GM18507 (cell line): ENCODE measurements at places on chromosomes 1 and 21.

DNA sequence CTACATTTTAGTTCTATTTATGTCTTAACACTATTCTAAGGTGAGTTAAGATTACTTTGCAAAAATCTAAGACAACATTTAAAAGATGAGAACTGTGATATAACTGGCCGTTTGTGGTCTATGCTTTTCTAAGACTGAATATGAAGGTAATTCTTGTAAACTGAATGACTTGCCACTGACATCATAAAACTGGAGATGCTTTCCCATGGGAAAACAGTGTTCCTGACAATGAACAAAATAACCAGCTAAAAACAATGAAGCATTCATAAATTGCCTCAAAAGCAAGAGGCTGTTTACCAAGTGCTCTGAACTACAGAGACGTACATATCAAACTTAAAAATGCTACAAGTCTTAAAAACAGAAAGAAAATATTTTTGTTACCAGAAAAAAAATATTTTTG is 54.7 kb downstream of the APP start:
- DNase-seq, result no peak

DNA sequence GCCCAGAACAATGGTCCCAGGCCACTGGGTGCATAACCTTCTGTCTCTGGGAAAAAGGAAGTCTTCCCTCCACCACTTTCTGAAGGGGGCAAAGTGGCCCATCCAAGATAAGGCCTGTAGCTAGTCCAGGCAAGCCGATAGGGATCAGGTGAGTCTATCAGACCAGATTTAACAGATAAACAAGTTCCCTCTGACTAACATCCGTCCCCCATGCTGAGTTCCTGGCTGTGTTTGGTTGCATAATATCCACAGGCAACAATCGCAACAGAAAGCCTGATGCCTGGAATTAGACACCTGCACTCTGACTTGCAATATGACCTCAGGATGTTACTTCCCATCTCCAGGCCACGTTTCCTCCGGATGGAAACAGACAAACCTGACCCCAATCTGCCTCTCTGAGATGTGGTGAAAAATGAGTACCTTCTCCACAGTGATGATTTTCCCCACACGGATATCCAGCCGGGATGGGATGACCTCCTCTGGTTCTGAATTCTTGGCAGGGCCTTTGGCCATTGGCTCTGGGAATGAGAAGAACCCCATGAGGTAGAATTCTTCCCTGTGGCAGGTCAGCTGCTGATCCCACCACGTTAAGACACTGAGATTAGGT is 36.4 kb downstream of the YARS1 start:
- DNase-seq, result no peak

DNA sequence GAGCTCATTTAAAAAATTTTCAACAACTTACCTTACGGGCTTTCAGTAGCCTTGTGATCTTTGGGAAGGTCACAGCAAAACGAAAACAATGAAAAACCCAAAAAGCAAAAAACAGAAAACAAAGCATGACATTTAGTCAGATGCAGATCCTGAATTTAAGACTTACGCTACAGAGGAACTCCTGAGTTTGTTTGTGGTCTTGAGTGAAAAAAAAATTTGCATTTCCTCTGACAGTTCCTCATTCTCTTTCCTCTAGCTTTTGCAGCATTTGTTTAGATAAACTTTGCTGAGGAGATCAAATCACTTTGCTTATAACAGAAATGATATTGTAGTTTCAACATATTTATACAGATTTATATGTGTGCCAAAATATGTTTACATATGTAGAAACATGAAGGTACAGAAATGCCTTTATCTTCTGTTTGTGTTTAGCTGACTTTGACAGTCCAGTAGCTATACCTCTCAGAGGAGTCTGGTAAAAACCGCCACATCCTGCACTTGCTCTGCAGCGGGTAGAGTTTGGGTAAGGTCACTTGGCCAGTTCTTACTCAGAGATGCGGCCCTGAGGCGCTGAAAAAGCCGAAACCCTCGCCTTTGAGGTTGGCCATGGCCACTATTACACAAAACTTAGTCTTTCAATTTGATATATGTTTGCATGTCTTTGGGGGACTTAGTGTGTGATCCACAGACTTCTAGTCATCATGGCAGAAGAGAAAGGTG is 142.5 kb downstream of the TNR start:
- peak; percentile 32 for DNase-seq

DNA sequence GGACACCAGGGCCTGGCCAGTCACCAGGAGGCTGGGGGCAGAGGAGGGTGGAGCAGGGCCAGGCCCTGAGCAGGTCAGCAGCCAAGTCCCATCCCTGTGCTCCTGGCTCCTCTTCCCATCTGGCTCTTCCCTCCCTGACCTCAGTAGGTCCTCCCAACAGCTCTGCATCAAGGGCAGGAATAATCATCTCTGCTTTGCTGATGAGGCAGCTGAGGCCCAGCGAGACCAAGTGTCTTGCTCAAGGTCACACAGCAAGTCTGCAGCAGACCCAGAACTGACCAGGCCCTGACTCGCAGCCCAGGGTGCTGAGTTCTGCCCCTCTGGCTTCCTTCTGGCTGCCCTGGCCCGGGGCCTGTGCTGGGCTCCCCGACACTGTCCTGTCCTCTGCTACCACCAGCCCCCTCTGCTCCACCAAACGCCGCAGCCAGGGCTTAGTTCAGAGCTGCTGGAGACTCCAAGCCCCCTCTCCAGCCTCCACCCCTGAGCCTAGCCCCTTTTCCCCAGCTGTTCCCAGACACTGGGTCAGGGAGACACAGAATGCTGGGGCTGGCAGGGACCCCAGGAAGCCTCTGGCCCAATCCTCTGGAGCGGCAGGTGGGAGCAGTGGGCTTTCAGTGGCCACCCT is 224.9 kb downstream of the PTPRU start:
- DNase-seq, result no peak

- DNase-seq, result peak; percentile 33
These were observed 68.1 kb downstream of the RPS6KA1 start for GRCh38 chr1:26597629-26598039.

DNA sequence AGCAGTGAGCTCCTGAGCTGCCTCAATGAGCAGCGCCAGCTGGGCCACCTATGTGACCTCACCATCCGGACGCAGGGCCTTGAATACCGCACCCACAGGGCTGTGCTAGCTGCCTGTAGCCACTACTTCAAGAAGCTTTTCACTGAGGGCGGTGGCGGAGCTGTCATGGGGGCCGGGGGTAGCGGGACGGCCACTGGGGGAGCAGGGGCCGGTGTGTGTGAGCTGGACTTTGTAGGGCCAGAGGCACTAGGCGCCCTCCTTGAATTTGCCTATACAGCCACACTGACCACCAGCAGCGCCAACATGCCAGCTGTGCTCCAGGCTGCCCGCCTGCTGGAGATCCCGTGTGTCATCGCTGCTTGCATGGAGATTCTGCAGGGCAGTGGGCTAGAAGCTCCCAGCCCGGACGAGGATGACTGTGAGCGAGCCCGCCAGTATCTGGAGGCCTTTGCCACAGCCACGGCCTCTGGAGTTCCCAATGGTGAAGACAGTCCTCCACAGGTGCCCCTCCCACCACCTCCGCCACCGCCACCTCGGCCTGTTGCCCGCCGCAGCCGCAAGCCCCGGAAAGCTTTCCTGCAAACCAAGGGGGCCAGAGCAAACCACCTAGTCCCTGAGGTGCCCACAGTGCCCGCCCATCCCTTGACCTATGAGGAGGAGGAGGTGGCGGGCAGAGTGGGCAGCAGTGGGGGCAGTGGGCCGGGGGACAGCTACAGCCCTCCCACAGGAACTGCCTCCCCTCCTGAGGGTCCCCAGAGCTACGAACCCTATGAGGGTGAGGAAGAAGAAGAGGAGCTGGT is 12.3 kb downstream of the ZBTB7B start:
- DNase-seq, result no peak

GRCh38 chr21:42187976-42188653 is 30.8 kb upstream of the ABCG1 start:
- DNase-seq, result peak; percentile 64

- DNase-seq, result no peak
These were observed 123.6 kb upstream of the KAZN start for GRCh38 chr1:14474856-14475255.

GRCh38 chr1:41534181-41535076 is 49.9 kb upstream of the EDN2 start:
- DNase-seq, result no peak

DNA sequence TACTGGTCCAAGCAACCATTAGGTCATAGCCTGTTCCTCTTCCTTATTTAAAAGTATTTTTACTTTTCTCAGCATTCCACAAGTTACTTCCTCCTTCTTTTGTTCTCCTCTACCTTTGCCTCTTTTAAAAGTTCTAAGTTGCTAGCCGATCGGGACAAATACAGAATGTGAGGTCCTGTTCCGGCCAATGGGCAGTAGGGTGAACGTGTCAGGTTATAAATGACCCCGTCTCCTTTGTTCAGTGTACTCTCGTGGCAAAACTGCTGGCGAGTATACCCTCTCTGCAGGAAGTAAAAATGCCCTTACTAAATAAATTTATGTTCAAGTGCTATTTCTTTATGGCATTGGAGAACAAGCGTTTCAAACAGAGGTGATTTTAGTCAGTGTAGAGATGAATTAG is 2.5 kb downstream of the ADCY10 start:
- no peak for DNase-seq

DNA sequence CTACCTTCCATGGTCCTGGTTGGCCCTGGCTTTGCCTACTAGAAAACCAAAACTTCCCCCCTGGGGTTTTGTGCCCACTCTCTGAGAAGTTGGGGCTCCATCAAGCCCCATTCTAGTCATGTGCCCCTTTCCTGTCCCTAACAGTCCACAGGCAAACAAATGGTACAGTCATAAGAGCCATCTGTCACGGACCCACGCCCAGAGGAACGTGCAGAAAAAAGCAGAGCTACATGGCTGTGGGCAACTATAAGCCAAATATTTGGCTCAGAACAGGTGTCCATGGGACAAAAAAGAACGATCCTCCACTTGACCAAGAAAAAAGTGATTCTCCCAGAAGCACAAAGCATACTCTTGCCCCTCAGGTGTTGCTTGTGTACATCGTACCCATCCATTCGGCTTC is 14.6 kb upstream of the TRNAU1AP start:
- DNase-seq, result no peak

DNA sequence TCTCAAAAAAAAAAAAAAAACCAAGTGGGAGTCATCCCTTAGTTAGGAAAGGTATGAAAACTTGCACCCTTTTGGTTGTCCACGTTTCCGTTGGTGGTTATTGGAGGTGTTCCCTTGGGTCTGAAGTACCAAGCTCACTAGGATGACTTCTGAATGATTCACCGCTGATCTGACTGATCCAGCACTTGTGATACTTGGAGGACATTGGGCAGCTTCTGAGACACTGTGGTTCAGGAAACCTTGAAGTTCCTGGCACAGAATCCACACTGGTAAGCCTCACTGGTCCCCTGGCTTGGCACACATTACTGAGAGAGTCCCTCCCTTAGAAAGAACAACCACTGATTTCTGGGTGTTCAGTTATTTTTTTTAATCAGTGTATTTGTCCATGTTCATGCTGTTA is 91.9 kb downstream of the RYR2 start:
- DNase-seq, result no peak

DNA sequence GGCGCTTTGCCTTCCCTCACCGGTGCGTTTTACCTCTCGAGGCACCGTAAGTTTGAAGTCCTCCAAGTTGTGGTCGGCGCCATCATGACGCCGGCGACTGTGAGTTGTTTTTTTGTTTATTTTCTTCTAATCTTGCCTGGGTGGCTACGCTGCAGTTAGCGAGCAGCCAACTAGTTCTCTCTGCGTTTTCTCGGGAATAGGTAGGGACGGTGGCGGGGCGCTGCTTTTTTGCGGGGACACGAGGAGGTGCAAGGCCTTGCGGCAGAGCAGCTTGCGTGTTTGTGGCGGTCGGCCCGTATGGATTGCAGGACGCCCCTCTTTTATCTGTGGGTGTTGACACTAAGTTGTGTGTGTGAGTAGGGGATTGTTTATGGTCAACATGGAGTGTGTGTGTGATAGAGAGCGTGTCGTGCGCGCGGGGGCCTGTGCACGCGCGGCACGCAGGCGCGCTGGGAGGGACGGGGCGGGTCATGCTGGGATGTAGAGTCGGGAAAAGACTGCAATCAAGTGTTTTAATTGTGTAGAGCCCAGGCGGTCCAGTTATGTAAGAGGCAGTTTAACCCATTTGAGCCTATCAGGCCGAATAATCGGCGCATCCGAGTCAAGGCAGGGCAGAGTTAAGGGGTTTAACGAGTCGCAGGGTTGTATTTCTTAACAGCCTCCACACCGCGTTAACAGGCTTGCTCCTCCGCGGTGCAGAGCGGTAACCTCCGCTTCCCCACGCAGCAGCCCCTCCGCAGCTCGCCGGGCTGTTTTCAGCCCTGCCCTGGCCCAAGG is 1.2 kb upstream of the NEGR1 start:
- DNase-seq, result no peak

DNA sequence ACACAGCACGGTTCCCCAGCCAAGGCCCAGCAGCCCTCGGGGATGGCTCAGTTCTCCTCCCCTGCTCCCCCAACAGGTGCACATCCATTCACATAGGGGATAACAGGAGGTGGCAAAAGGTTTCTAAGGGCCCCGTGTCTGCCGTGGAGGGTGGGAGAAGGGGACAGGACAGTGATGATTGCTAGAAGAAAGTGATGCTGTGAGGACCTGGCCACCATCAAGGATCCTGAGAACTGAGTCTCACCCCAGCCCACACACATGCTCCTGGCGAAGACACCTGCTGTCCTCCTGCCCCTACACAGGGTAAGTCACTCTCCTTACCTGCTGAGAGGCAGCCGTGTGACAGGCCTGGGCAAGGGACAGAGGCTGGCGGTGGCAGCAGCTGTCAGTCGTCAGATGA is 54.5 kb downstream of the GNG4 start:
- no peak for DNase-seq

- no peak for DNase-seq
These were observed 134.8 kb upstream of the DPT start for GRCh38 chr1:168863772-168864171.

DNA sequence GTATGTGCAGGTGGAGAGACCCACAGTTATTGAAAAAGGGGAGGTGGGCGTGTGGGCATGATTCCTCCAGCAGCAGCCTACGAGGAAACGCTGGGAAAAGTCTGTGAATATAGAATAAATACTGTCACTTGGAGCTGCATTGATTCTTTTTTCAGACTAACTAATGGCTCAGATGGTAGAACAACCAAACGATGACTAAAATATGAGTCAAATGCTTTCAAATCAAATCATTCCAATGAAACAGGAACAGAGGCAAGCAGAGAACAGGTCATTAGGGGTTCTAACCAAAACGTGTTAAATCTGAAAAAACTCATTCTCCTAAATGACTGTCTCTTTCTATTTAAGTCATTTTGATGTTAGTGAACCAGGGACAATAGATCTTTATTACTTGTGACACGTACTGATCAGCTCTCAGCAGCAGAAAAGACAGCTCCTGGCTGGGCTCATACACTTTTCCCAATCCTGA is 35.1 kb upstream of the SEC16B start:
- DNase-seq, result no peak

DNA sequence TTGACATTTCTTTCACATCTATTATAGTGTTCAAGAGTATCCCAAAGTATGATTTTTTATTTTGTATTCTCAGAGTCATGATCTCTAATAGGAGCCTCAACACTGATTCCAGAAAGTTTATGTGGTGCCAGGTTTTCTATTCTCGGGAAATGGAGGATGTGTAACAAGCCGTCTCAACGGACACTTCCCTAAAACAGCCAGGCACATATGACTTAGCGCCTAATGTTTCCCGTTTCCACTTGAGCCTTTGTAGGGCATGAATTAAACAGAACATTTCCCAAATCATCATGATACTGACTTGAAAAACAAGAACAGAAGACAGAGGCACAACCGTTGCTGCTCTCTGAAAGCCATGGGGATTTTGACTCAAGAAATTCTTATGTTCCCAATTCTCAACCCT is 8.0 kb downstream of the CYYR1 start:
- DNase-seq, result no peak
